ENCODE measurements at places on chromosomes 2 and 18.

- no peak for DNase-seq
These were observed 344.5 kb upstream of the TNP1 start for GRCh38 chr2:217204358-217204757.

DNA sequence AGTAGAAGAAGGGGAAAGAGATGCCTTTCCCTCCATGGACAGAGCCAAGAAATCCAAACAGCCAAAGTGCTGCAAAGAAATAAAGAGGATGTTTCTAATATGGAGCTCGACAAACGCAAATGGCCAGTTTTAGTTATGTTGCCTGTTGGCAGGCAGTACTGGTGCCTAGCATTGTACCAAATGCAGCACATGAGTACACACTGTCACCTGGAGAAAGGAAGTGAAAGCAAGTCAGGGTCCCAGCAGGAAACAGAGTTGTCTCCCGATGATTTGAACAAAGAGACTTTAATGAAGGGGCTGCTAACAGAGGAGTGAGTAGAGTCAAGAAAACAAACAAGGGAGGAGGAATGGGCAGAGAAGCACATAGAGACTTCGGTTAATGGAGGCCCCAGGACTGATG, 623.0 kb downstream of the BCL11A start:
- no peak for DNase-seq

DNA sequence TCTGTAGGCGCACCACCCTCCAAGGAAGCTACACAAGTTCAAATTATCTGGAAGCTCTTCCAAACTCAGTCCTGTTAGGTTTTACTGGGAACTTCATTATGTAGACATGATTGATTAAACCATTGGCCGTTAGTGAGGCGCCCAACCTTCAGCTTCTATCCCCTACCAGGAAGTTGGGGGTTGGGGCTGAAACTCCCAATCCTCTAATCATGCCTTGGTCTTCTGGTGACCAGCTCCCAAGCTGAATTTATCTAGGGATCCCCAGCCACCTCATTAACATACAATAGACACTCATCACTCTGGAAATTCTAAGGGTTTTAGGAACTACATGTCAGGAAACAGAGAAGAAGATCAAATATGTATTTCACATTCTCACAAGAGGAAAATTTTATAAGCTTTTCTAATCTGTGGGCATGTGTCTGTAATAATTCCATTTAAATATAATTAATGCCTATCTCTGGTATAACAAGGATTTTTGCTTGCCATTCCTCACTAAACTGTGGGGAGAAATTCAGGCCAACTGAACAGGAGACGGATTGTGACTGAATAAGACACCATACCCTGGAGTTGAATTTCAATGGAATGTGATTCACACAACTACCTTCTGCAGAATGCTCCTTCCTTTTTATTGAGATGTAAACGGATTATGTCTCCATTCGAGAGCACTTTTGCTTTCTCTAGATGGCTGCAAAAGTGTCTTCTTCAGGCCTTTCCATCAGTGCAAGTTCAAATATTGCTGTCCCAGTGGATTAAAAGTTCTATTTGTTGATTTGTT, 328.6 kb downstream of the LRRTM1 start:
- DNase-seq: no peak

GRCh38 chr2:74688881-74689280, 34.8 kb downstream of the SEMA4F start:
- DNase-seq: no peak

GRCh38 chr2:1375794-1376193, 37.5 kb upstream of the TPO start:
- no peak for DNase-seq

GRCh38 chr2:10594481-10594880, 95.3 kb downstream of the NOL10 start:
- no peak for DNase-seq

DNA sequence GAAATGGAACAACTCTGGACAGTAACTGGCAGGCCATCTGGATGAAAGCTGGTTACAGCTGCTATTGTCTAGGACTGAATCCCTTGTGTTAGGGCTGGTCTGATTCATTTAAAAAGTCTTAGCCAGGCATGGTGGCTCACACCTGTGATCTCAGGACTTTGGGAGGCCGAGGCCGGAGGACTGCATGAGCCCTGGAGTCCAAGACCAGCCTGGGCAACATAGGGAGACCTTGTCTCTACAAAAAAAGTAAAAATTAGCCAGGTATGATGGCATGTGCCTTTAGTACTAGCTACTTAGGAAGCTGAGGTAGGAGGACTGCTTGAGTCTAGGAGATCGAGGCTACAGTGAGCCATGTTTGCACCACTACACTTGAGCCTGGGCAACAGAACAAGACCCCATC, 15.5 kb upstream of the CFLAR start:
- no peak for DNase-seq

GRCh38 chr2:158101384-158101926, at the start of gene UPP2:
UPP2 (plus strand) TSS chr2:158101876; CDS start chr2:158102064, 188 bp downstream.
- no peak for DNase-seq

DNA sequence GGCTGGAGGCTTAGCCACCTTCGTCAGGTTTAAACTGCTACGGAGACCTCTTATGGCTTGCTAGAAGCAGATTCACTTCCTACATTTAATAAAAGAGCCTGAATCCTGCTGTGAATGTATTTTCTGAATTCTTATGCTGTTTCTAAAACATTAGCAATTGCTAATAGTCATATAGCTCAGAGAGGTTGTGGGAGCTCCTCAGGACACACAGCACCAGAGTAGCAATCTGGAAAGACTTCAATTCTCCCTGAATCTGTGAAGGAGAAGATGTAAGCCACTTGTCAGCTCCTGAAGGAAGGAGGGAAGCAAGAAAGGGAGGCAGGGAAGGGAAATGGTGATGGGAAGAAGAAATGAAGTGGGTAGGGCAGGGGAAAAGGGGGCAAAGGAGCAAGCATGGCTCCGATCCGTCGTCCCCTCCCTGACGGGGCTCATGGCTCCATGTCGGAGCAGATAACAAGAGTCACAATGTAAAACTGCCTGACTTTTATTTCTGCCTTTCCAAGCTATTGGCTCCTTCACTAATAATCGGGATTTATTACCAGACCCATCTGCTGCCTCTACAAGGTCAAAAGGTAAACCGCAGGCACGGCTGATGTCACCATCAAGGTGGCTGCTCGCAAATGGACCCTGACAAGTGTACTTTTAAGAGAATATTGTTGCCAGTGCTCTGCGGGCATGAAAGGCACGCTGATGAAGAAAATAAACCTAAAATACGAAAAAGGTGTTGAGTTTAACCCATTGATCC, 656.0 kb upstream of the SALL3 start:
- DNase-seq: no peak

GRCh38 chr18:9708434-9709303, 568 bp downstream of the RAB31 start:
- peak; percentile 15 for DNase-seq

GRCh38 chr18:23596183-23596582, 9.9 kb upstream of the NPC1 start:
- no peak for DNase-seq

DNA sequence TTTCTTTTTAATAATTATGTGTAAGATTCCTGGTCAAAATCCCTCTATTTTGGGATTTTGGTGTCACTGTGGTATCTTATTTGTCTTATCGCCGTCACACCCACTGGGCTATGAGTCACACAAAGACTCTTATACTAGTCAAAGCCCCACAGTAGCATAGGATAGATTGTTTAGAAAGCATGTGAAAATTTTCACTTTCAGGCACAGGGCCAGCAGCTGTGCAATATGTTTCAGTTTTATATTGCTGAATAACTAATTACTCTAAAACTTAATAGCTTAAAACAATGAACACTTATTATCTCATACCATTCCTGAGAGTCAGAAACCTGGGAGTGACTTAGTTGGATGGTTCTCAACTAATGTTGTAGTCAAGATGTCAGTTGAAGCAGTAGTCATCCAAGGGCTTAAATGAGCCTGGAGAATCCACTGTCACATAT, 24.0 kb downstream of the CFAP210 start:
- no peak for DNase-seq

- peak; percentile 84 for DNase-seq
These were observed 11.6 kb upstream of the BOK start for GRCh38 chr2:241546771-241547498.

DNA sequence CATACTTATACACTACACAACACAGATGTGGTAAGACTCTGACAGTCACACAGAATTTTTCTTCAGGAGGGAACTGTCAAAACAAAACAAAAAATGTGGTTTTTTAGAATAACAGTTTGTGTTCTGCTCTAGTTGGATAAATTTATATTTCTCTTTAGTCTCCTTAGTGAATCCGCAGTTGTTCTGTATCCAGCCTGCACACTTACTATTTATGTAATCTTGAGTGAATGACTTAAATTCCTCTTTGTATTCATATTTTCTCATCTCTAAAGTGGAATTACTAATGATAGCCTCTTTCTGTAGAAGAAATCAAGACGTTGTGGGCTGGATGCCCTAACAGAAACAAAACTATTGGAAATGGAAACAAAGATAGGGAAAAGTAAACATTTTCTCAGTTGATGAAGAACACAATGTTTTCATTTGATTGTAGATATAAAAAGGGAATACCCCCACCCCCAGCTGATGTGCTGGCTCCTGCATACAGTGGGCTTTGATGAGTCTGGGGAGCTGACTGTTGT, 375.2 kb downstream of the TRIB2 start:
- no peak for DNase-seq

GRCh38 chr2:190277234-190278112, 42.2 kb downstream of the HIBCH start:
- peak; percentile 59 for DNase-seq

GRCh38 chr2:132252191-132252893, 90.6 kb upstream of the ANKRD30BL start:
- no peak for DNase-seq

DNA sequence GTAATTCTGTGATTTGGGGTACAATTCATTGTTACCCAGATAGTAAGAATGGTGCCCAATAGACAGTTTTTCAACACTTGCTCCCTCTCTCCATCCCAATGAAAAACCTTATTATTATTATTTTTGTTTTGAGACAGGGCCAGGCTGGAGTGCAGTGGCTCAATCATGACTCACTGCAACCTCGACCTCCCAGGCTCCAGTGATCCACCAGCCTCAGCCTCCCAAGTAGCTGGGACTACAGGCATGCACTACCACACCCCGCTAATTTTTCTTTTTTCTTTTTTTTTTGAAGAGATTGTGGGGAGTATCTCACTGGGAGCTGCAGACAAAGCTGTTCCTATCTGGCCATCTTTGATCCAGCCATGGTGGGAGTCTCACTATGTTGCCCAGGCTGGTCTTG, 7.2 kb downstream of the TGFA start:
- DNase-seq: no peak

DNA sequence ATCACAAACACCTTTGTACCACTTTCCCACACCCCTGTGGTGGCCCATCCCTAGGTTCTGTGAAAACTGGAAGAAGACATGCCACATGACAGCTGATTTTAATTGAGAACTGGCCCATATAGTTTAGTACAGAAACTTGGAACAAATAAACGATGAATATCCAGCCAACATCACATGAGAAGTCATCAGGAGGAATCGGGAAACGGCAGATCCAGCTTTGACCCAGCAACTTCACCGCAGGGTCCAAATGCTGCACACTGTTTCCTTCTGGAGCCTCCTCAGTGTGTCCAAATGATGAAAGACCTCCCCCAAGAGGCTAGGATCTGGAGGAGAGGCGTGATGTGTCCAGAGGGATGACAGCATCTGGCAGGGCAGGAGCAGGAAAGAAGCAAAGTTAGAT, 75.5 kb downstream of the COPS8 start:
- DNase-seq: no peak

- DNase-seq: no peak
These were observed 30.0 kb upstream of the ANKRD44 start for GRCh38 chr2:197340591-197340990.

- no peak for DNase-seq
These were observed 62.4 kb downstream of the PPP1R1C start for GRCh38 chr2:182048088-182048487.

- DNase-seq: no peak
These were observed 109.0 kb upstream of the CXCR4 start for GRCh38 chr2:136226903-136227302.

DNA sequence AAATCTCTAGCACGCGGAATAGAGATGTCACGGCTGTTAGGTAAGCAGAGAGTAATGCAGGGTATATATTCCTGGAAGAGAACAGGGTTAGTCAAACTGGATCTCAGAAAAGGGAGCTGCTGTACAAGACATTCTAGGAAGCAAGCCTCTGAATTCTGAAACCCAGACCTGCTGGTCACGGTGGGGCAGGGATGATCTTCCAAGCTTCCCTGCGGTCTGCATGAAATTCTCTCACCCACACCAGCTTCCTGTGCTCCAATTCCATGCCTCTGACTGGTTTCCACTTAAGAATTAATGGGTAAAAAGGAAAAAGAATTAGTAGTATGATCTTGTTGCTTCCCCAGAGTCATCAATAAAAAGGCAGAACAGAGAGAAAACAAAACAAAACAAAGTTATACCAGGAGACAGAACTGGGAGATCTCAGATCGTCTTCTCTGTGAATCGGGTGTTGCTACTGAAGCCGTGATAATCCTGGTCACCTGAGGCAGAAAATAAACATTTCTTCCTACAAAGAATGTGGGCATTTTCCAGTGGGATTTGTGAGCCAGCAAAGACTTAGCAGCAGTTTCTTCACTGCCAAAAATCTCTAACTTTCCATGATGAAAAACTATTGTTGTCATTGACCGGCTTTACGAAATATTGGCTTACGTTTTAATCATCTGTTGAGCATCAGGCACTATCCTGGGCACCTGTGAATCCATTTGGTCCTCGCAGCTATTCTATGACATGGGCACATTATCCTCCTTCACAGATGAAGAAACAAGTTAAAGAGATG, 5.3 kb upstream of the CYP27C1 start:
- no peak for DNase-seq

- no peak for DNase-seq
These were observed 68.6 kb upstream of the PELI1 start for GRCh38 chr2:64212801-64213321.

DNA sequence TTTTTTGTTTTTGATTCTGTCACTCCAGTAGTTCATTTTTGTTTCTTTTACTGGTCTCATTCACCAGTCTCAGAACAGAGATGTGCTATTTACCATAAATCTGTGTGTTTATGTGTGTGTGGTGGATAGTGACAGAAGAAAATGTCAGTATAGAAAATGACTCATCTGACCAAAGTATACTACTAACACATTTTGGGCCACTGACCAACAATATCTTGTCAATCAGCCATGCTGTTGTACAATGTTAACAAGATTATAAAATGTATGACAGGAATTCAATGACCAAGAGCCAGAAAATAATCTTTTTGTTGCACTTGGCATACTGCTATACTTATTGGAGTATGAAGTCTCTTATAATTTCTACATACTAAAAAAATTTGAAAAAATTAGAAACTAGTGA, 1081.4 kb upstream of the NRXN1 start:
- DNase-seq: no peak

DNA sequence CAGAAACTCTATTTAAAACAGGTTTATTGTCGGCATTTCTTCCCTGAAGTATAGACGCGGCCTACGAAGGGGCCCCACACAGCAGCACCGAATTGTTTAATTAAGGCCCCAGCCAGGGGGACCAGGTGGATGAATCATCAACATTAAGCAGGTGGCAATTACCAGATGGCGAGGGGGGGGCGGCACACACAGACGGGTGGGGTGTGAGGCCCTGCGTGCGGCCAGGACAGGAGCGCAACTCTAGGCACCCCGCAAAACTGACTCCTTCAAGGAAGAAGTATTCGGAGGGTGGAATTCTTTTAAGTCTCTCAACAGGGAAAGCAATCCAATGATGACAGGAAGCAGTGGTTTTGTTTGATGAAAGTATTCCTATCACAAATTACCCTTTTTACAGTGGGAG, 830.4 kb downstream of the GALR1 start:
- no peak for DNase-seq
